ENCODE measurements at places on chromosomes 11 and 22.

DNA sequence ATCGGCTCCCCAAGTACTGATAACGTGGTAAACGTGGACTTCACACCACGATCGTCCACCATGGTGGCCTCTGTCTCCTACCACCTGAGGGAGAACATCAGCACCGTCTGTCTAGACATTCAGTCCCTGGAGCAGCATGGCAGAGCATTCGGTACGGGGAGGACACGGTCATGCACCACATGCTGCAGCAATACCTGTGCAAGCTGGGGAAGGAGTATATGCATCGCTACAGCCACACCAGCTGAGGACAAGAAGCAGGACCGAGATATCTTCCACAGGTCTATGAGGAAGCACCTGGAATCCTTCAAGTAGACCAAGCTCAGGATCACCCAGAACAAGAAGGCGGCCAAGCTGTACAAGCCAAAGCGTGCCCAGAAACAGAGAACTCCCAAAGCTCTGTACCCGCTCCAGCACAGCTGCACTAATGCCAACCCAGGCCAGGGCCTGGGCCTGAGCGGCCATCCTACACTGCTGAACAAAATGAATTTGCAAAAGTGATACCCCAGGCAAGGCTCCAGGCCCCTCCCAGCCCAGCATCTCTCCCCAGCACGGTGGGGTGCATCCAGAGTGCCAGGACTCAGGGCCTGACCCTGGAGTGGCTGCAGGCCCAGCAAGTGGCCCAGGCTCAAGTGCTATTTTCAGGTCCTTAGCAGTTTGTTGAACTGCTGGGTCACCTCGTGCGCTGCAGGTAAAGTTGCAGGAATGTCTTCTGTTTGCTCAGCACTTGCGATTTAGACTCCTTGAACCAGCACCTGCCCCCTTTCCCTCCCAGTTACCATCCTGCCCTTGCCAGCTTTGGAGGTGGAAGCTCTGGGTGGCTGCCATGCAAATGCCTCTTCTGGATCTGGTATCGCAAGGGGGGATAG lies 119.3 kb upstream of the SERPIND1 start:
- DNase-seq: no peak

- no peak for DNase-seq
These were observed 118.3 kb downstream of the CD44 start for GRCh38 chr11:35257281-35257680.

GRCh38 chr11:18676803-18677202 lies 21.8 kb upstream of the TMEM86A start:
- no peak for DNase-seq

DNA sequence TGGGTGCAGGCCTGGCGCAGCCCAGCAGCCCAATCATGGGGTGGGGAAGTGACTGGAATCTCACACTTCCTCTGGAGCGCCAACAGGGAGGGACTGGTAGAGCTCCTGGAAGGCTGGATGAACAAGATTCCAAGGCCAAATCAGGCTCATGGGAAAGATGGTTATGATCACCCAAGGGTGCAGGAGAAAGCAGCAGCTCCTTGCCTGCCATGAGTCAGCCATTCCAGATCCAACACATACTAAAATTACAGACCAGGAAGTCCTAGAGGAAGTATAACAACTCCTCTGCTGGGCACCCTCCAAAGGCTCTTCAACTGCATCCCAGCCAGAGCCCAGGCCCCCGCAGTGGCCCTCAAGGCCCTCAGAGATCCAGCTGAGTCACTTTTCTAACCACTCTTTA lies 427.3 kb downstream of the TENM4 start:
- DNase-seq: no peak

- no peak for DNase-seq
These were observed 76.7 kb downstream of the TRIM29 start for GRCh38 chr11:120061036-120061760.

- DNase-seq: no peak
These were observed 113.2 kb downstream of the TMEM135 start for GRCh38 chr11:87150936-87151335.

- no peak for DNase-seq
These were observed 99.5 kb downstream of the ADAMTS15 start for GRCh38 chr11:130547761-130548490.

DNA sequence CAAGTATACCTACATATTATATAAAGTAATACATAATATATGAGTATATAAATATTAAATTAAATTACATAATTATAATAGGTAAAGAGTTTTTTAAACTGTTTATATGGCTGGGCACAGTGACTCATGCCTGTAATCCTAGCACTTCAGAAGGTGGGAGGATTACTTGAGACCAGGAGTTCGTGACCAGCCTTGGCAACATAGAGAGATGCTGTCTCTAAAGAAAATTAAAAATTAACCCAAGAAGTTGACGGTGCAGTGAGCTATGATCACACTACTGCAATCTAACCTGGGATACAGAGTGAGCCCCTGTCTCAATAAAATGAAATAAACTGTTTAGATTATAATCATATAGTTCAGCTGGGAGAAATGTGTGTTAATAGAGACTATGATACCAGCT lies 363.0 kb downstream of the DDX10 start:
- no peak for DNase-seq

Data from NCI-H187 (cell line).